Stimulated activated CD4-positive, alpha-beta T cell treated with anti-CD3 and anti-CD28 coated beads, Interleukin-1b, Interleukin-23, amount 100 ng/mL, for 24 hours (primary cell): ENCODE measurements at places on chromosomes 6 and 20.

DNA sequence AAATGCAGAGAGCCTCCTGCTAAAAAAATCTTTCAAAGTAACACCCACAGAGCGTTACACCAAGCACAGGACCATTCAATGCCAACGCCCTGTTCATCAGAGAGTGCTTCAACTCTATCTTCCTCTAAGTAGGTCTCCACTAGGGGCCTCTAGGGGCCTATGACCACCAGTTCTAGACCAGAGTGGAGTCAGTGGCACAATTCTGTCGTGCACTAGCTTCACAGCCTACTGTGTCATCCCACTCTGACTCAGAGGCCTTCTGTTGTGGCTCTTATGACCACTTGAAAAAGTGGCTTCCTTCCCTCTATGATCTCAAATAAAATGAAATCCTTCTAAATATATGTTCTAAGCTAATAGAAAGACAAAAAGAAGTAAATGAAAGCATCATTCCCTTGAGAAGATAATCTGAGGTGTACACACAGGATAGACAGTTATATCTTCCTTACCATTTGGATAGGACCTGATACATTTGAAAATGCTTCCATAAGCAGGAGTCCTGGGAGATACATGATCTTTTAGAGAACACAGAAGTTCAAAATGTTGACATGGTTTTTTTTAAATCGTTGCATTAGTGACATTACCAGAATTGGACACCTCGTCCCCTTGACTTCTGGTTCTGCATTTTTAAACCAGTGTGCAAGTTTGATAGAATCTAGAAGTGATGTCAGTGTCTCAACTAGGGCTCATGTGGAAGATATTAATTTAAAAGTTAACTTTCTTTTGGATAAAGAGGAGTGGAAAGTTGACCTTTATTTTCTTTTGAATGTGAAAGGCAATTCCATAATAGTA lies 151.9 kb downstream of the SH3BGRL2 start:
- DNase-seq = no peak

- DNase-seq = no peak
These were observed 57.0 kb downstream of the ADNP start for GRCh38 chr20:50874111-50874757.

DNA sequence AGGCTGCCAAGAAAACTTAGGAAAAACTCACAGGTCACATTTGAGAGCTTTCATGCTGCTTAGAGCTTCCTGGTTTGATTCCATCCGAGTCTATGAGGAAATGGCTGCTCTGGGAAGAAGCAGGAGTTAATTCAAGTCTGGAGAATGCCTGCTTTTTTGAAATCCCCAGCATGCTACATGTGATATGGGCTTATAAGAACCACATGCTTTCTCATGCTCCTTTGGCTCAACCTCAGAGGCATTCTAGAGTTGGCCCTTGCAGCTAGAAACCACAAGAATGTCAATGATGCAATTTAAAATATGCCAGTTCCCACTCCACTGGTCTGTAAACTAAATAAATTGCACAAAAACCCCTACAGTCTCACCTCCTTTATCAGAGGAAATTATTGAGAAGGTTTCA lies 142.9 kb upstream of the OLIG3 start:
- DNase-seq = no peak

GRCh38 chr20:384723-385122 lies 4.2 kb downstream of the TRIB3 start:
- no peak for DNase-seq

- no peak for DNase-seq
These were observed 131.2 kb downstream of the SH3BGRL2 start for GRCh38 chr6:79762370-79762769.

DNA sequence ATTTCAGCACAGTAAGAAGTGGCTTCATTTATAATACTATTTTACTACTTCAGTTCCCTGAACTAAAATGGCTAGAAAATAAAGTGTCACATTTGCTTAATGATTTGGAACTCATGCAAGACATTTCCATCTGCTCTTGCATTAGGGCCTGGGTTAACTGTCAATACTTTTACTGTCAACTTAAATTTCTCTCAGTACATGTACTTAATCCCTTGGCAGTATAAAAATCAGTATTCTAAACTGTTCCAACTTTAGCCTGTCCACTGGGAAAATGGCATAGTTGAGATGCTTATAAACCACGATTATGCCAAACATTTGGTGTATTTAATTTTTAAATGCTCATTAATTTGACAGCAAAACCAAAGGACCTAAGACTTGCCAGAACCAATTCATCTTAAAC lies 154.5 kb downstream of the ASCC3 start:
- no peak for DNase-seq

- no peak for DNase-seq
These were observed 59.2 kb upstream of the KIF25 start for GRCh38 chr6:167937948-167938911.

DNA sequence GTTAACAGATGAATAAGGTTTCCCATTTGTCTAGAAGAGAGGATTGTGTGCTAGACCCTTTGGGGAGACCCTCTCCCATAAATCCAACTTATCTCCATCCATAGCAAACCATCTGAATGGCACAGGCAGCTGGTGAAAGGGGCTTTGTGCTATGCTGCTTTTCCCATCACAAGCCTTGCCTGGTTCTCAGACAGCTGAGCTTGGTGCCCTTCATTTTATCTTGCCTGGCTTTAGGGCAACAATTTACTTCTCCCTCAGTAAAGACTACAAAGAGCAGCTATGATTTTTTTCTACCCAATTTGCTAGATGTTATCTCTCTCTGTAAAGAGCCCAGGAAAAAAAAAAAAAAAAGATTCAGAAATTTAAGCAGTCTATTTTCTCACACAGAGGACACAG lies 117.0 kb upstream of the COL21A1 start:
- no peak for DNase-seq

DNA sequence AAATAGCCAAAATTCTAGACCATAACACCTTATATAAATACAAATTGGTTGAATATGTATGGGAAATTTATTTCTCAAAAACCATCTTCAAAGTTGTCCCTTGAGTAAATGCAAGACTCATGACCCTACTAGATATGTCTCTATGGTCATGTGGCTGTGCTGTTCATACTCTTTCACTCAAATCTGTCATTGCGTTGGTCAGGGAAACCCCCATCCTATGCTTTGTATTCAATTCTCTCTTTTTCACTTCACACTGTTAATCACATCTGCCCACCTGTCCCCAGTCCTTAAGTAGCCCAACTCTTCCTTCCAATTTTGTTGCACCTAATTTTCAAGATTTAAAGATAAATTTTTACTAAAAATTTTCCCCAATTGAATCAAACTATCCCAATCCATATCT lies 51.0 kb downstream of the RPS12 start:
- no peak for DNase-seq
